AG04450 (cell line): ENCODE measurements at places on chromosomes 12 and 14.

- DNase-seq, result no peak
These were observed 38.3 kb downstream of the TTC7B start for GRCh38 chr14:90777830-90778485.

DNA sequence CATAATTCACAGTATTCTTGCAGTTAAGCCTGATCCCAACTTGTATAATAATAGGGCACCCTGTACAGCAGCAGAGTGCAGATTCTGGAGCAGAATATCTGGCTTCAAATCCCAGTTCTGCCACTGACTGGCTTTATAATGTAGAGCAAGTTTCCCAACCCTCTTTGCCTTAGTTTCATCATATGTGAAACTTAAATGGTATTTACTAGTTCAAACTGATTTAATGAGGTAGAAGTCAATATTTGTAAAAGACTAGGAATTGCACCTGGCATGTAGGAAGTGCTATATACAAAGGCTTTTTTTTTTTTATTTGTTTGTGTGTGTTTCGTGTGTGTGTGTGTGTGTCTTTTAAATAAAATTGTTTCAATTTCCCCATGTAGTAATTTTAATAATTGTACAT is 125.9 kb downstream of the CCER1 start:
- DNase-seq, result no peak

DNA sequence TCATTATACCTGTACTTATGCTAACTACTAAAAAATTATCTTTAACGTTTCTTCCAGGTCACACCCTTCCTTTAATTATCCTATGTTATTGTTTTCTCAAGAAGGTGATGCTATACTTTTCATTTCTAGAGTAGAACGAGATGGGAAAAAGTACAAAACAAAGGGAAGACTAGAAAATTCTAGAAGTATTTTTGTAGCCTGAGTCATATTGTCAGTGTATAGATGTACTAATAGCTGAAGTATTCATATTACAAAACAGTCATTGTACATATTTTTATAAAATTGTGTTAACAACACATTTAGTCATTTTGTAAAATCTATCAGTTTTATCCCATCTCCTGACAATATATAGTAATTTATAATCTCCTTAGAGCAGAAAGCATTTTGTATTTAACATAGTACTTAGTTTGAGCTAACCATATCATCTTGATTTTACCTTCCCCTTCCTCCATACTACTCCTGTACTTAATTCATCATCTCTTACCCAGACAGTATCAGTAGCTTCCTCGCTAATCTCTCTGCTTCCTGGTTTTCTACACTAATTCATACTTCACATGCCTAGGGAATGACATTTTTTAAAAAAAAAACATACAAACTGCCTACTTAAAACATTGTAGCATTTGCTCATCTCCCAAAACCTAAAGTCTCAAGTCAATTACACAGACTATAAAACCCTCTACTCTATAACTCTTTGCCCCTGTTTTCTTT is 920.9 kb downstream of the RPS29 start:
- no peak for DNase-seq

GRCh38 chr12:49330032-49330619 is 6.9 kb downstream of the C1QL4 start:
- no peak for DNase-seq

DNA sequence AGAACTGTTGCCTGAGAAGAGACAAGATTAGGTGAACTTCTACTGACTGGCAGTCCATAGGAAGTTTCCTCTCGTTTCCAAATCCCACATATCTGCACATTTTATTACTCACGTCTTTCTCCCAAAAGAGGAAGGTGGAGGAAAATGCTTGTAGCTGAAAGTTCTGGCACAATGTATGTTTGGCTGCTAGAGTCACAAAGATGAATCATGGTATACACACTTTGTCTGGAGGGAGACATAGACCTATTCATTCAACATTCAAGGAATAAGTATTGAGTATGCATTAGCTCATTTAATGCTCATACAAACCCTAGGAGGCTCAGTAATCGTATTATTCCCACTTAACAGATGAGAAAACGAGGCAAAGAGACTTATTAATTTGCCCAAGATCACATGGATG is 291.8 kb downstream of the FOXN3 start:
- no peak for DNase-seq

DNA sequence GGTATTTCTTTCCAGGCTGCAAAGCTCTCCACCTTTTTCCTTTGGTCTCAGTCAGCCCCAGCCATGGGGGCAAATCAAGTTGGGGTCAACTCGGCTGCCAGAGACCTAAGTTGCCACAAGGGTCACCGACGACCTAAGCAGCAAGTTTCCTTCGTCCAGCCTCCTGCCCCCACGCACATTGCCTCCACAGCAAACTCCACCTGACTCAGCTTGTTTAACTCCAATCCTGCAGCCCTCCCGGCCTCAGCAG is 767 bp upstream of the KCNMB4 start:
- no peak for DNase-seq

- DNase-seq, result no peak
These were observed 1.7 kb downstream of the CDKN1B start for GRCh38 chr12:12718853-12719252.

DNA sequence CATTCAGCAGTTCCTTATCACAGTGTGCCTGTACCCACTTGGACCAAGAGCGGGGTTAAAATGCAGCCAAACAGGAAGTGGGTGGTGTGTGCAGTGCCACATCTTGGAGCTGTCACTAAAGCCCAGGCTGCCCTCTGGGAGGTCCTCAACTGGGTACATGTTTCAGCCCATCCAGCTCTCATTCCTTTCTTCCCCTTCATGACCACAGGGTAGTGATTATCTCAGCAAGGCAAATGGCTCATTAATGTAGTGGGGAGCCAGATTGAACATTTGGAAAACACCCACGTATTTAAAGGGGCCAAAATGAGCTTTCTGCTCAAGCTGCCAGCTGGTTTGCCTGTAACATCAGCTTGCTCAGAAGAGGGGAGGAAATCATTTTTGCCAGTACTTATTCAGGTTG is 210.8 kb upstream of the BTG1 start:
- DNase-seq, result no peak

GRCh38 chr12:96501133-96501761 is 11.9 kb downstream of the CFAP54 start:
- DNase-seq, result no peak

GRCh38 chr12:115335594-115335993 is 651.6 kb upstream of the TBX3 start:
- no peak for DNase-seq

DNA sequence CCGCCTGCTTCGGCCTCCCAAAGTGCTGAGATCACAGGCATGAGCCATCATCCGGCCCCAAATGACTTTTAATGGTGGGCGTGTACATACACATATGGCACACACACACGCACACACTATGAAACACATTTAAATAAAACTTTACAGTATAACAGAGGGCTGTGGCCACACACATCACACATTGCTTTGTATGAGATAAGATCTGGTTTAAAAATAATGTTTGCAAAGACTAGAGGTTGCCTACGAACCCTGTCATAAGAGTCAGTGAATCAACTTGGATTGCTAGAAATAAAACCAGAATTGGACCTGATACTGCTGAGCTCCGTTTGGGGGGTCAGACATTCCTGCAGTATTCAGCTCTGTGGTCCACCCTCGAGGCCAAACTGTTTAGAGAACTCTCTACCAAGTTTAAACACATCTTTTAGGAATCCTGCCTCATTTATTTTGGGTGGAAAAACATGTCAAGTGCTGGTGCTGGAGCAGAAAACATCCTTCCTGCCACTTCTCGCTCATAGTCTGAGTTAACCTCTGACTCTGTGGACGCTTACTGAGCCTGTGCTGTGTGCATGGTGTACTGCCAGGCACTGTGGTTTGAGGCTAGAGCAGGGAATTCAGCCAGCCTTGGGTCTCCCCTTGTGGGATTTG is 47.8 kb upstream of the EML1 start:
- peak; percentile 97 for DNase-seq

- no peak for DNase-seq
These were observed 12.7 kb upstream of the HDAC7 start for GRCh38 chr12:47832263-47832933.

- no peak for DNase-seq
These were observed 909.4 kb upstream of the LRFN5 start for GRCh38 chr14:40697231-40697630.

DNA sequence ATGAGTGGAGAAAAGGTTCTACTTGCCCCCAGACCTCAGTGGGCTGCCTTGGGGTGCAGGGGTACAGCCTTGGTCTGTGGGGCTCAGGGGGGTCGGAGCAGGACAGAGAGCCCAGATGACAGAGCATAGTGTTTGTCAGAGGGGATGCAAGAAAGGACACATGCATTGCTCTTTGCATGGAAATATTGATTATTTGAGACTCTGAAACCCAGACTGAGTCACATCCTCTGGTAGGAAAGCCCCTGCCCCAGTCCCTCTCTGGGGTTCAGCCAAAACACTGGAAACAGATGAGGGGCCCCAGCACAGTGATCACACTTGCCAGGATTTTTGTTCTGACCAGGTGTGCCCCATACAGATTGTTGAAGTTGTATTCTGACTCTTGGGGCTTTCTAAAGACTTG is 1094.4 kb downstream of the BCL11B start:
- no peak for DNase-seq

DNA sequence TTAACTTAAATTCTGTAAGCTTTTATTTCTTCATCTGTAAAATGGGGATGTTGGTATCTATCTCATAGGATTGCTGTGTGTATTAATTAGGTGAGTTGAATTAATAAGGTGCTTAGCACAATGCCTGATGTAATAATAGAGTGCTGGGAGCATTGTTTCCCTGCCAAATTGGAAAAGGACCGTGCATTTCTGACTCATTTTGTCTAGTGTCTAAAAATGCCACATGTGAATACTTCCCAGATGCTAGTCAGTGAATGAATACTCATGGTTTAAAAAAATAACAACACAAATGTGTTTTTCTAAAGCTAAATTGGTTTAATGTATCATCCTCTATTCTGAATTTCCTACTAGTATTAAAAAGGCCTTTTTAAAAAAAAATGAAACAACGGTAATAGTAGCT is 45.4 kb upstream of the NEDD1 start:
- DNase-seq, result no peak

DNA sequence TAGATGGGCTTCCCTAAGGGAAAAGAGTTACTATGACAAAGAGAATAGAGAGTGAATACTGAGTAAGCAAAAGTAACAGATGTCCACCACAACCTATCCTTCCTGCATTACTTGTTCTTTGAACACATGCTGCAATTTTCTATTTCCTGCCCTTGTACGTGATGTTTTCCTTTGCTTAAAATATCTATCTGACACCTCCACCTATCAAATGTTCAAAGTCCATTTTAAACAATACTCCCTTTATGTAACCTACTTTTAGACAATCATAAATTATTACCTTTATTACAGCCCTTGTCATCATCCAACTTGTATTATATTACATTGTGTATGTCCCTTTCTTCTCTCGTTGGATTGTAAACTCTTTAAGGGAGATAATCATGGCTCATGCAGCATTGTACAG is 147.2 kb upstream of the DYRK2 start:
- no peak for DNase-seq

DNA sequence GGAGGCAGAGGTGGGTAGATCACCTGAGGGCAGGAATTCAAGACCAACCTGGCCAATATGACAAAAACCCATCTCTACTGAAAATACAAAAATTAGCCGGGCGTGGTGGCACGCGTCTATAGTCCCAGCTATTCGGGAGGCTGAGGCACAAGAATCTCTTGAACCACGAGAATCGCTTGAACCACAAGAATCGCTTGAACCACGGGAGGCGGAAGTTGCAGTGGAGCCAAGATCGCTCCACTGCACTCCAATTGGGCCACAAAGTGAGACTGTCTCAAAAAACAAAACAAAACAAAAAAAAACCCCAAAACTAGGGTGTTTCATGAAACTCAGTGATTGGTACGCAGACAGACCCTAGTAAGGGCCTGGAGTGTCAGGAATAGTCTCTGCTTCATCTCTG is 6.4 kb upstream of the ARF6 start:
- DNase-seq, result no peak

DNA sequence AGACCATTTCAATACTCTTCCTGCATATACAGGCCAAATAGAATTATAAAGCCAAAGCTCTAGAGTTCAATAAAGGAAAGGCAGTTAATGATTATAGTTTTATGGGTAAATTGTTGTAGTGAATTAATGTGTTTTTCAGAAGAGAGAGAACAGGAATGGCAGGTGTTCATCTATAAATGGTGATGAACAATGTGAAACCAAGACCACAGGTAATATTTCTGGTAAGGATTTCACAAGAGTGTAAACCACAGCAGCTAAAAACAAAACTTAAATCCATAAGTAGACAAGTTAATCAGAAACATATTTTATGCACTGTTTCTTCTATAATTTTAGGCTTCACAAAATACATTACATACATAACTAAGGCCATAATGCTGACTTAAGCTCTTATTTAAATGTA is 204.4 kb downstream of the SYT1 start:
- no peak for DNase-seq

DNA sequence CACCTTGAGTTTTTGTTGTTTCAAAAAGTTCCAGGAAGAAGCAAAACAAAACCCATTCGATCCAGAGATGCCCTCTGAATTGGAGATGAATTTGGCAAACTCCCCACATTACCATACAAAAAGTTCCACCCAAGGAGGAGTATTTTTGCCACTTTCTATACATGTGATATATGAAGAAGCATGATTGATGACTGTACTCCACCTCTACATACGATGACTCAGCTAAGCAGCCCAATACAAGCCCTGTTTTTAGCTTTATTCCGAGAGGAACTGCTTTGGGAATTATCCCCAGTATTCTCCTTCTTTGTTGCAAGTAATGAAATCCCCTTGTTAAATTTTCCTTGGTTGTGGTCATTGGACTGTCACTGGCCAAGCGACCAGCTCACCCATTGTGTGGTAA is 11.4 kb downstream of the TMEM253 start:
- no peak for DNase-seq

GRCh38 chr12:91111366-91112325 is at the start of gene LUM:
Gene LUM, minus strand, starts transcription at chr12:91111494. Its CDS starts 2,515 bp downstream, at chr12:91108979.
- DNase-seq, result no peak

DNA sequence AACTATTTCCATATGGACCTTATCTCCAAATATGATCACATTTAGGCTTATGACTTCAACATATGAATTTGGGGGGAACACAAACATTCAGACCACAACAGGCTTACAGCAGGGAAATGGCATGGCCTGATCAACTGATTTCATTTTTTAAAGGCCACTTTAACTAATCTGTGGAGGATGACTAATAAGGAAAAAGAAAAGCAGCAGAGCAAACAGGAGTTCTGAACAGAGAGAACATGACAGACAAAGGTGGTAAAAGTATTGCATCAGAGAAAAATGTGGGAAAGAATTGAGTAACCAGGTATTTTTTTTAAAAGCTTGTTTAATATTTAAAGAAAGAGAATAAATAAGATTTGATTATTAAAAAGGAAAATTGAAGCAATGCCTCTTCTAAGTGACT is 366.1 kb upstream of the TMPO start:
- DNase-seq, result no peak
